Endodermal cell (in vitro differentiated cells): ENCODE measurements at places on chromosomes 1 and 21.
A peak's percentile ranks its signal among the peaks of the same experiment; 100 is the strongest.

- DNase-seq, result no peak
Observed at GRCh38 chr1:203677771-203678170, 51.1 kb downstream of the ATP2B4 start.

- DNase-seq, result no peak
Observed at GRCh38 chr1:222652676-222653075, 34.8 kb downstream of the MIA3 start.

- DNase-seq, result no peak
Observed at GRCh38 chr1:242639104-242639503, 114.6 kb upstream of the PLD5 start.

- DNase-seq, result no peak
Observed at GRCh38 chr1:243217349-243217748, 37.7 kb downstream of the CEP170 start.

GRCh38 chr1:46942086-46942485 lies 810 bp upstream of the CYP4A11 start:
- no peak for DNase-seq

GRCh38 chr1:229693129-229693900 lies 67.3 kb downstream of the URB2 start:
- DNase-seq, result no peak

- no peak for DNase-seq
Observed at GRCh38 chr1:177239792-177240191, 69.0 kb downstream of the BRINP2 start.

DNA sequence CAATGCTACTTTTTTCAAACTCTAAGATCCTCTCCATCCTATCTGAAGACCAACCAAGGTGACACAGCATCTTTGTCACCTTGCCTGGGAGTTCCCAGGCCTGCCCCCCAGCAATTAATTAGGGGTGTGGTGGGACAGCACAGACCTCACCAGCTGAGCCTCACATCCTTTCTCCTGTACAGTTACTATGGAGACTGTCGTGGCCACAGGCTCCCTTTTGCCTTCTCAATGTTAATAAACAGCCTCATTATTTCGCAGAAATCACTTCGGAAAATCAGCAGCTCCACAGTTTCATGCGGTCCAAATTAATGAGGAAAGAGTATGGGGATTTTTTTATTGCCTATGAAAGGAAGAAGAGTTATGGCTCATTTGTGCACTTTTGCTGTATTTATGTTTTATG lies 378.3 kb downstream of the NPHP4 start:
- no peak for DNase-seq

- DNase-seq, result peak; percentile 90
Observed at GRCh38 chr1:110746644-110747259, 72.0 kb upstream of the KCNA3 start.

- peak; percentile 45 for DNase-seq
Observed at GRCh38 chr1:30320581-30320890, 402.8 kb downstream of the MATN1 start.

- no peak for DNase-seq
Observed at GRCh38 chr1:201656311-201657032, 117.5 kb downstream of the NAV1 start.

- peak; percentile 70 for DNase-seq
Observed at GRCh38 chr1:53343831-53344668, 16.2 kb upstream of the LRP8 start.

- no peak for DNase-seq
Observed at GRCh38 chr1:60903591-60903990, 178.8 kb upstream of the NFIA start.
